Stimulated activated CD4-positive, alpha-beta T cell treated with anti-CD3 and anti-CD28 coated beads, Interleukin-2, amount 100 ng/mL, for 4 hours (primary cell): ENCODE measurements at places on chromosomes 6 and 20.

- DNase-seq = no peak
These were observed 105.9 kb upstream of the CARMIL1 start for GRCh38 chr6:25173246-25173645.

GRCh38 chr6:160203076-160203475, 55.5 kb downstream of the SLC22A2 start:
- no peak for DNase-seq

DNA sequence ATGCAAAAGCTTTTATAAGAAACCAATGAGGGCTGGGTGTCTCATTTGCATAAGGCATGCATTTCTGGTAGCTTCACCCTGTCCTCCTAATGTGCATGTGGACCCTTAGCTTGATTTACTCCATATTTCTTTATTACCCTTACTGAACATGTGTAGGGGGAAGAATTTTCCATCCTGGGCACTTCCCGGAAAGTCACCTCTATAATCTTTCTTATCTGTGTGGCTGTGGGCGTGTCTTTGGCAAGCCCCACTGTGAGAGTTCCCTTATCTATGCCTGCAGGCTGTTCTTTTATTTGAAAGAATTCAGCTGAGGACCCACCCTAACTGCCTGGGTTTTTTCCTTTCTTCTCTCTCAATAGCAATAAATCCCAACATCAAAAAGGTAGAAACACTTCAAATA, 627.8 kb downstream of the DOK5 start:
- no peak for DNase-seq

DNA sequence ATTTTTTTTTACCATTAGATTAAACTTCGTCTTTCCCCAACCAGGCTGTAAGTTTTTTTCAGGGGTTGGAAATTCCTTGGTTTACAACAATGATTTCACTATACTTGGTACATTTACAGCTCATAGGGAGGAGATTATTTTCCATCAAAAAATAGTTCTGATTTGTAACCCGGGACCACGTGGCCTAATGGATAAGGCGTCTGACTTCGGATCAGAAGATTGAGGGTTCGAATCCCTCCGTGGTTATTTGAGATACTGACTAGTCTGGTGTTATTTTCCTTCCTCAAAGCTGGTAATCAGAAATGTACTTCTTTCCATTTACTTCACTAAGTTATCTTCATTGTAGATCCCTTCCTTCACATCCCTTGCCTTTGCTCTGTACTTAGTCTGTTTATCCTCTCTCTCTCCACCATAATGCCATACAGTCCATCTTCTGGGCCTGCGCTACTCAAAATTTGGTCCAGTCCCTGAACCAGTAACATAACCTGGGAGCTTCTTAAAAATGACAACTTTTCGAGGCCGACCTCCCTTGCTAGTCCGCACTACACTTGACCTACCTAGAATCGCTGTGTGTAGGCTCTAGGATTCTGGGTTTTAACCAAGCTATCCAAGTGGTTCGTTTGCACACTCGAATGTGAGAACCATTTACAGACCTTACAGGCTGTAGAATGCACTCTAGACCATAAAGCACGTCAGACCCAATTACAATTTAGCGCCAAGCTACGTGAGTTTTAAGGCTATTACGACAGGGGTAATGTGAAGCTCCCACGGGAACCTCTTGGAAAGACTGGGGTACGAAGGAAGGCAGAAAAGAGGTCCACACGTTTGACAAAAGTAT, 42.1 kb upstream of the BTN3A2 start:
- peak; percentile 63 for DNase-seq

- no peak for DNase-seq
These were observed 11.8 kb downstream of the CPNE5 start for GRCh38 chr6:36827261-36828079.

DNA sequence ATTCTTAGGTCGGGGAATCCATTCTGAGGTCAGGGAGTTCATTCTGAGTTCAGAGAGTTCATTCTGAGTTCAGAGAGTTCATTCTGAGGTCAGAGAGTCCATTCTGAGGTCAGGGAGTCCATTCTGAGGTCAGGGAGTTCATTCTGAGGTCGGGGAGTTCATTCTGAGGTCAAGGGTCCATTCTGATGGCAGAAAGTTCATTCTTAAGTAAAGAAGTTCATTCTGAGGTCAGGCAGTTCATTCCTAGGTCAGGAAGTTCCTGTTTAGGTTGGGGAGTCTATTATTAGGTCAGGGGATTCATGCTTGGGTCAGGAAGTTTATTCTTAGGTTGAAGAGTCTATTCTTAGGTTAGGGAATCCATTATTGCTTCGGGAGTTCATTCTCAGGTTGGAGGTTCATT, 16.5 kb upstream of the NXT1 start:
- no peak for DNase-seq

GRCh38 chr6:16855460-16855859, 94.2 kb upstream of the ATXN1 start:
- no peak for DNase-seq

- no peak for DNase-seq
These were observed 245.3 kb downstream of the FARS2 start for GRCh38 chr6:5506597-5506996.

- no peak for DNase-seq
These were observed 290.0 kb downstream of the PRL start for GRCh38 chr6:22006795-22007194.

- DNase-seq = no peak
These were observed 191.3 kb upstream of the ARID1B start for GRCh38 chr6:156585859-156586258.

DNA sequence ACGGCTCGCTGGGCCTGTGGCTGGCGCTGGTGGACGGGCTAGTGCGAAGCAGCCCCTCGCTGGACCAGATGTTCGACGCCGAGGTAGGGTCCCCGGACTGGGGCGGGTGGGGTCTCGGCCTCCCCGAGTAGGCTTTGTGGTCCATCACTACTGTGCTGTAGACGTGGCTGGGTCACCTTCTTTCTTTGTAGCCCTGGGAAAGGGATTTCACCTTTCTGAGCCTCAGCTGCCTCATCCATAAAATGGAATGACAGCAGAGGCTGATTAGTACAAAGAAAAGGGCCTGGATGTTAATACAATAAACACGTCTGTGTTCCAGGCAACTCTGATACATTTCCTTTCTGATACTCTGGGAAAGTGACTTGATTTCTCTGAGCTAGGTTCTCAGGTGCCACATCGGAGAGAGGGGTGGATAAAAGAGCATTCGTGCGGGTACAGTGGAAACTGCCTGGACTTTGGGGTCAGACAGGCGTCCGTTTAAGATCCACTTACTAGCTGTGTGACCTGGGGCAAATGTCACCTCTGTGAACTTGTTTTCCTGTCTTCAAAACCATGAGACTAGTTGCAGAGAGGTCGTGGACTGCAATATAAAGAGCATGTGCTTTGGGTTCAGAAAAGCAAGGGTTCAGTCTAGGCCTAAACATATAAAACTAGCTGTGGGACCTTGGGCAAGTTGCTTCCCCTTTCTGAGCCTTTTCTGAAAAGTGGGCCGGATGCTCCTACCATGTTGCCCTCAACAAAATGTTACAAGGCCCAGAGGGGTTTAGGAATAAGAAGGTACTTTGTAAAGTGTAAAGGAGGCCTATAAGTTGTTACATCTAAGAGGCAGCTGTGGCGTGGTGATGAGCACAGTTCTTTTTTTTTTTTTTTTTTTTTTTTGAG, 896 bp downstream of the SYS1 start:
- DNase-seq = no peak

- no peak for DNase-seq
These were observed 185.2 kb upstream of the ARG1 start for GRCh38 chr6:131387562-131388447.

GRCh38 chr20:47358672-47359529, 2.4 kb upstream of the ZMYND8 start:
- DNase-seq = no peak

- no peak for DNase-seq
These were observed 102.2 kb downstream of the SLC24A3 start for GRCh38 chr20:19314621-19315020.

- DNase-seq = no peak
These were observed 2.3 kb downstream of the SNX9 start for GRCh38 chr6:157825243-157825904.

- no peak for DNase-seq
These were observed 43.8 kb downstream of the TAF4 start for GRCh38 chr20:62021793-62022385.

DNA sequence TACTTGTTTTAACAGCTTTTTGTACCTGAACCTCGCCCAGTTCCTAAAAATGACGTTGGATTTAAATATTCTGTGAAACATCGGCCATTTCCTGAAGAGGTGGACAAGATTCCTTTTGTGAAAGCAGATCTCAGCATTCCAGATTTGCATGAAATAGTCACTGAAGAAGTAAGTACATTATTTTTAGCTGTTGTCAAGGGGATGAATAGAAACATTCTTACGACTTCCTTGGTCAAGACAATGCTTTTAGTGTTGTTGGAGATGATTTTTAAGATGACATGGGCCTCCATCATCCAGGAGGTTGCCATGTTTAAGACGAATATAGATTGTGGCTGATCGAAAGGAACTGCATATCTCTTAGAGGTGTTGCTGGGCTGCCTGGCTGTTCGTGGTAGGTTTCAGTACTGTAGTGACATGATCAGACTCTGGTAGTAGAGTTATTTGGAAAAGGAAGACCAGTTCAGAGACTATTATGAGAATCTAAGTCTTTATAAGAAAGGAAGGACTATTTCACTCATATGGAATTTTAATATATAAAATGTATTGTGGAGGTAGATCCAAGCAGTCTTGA, 29.9 kb upstream of the ADIG start:
- no peak for DNase-seq

DNA sequence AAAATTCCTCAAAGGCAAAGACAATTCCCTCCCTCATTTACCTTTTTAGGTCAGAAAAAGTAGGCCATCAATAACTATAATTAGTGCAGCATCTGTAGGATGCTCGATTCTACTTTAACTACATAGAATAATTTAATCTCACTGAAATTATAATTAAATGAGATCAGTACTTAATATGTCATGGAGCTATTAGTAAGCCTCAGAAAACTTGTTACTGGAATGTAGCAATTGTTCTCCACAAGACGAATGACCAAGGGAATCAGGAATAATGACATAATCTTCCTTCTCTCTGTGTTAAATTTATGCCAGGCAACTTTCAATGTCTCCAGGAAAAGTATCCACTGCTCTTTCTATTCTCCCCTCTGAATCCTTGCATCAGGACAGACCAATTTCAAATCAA, 34.1 kb downstream of the SESN1 start:
- no peak for DNase-seq
